ENCODE measurements at places on chromosomes 2 and 18.
A peak's percentile ranks its signal among the peaks of the same experiment; 100 is the strongest.

- no peak for DNase-seq
These were observed 16.9 kb downstream of the KLHL41 start for GRCh38 chr2:169526451-169526850.

- DNase-seq = no peak
These were observed 165.0 kb downstream of the DIS3L2 start for GRCh38 chr2:232126301-232127099.

GRCh38 chr2:12441750-12442475 is 274.8 kb upstream of the TRIB2 start:
- DNase-seq = no peak

DNA sequence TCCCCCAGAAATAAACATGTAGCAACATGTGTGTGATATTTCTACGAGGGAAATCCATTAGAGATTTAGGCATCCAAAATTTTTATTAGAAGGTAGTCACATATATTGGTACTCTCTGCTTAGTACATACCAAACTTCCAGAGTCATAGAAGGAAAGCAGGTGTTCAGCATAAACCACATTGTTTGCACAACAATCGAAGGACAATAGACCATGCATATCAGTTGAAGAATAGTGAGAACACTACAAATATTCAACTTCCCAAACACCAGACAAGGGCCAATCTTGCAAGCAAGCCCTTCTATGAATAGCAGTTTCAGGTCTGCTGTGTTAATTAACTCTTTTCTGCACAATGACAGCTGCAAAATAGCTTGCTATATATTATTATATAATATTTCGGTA is 702.2 kb downstream of the ERBB4 start:
- no peak for DNase-seq

- no peak for DNase-seq
These were observed 46.9 kb downstream of the CCBE1 start for GRCh38 chr18:59650266-59650820.

- DNase-seq = no peak
These were observed 37.3 kb upstream of the TANK start for GRCh38 chr2:161122772-161123530.

- no peak for DNase-seq
These were observed 5.8 kb downstream of the MAPRE3 start for GRCh38 chr2:26976237-26976636.

DNA sequence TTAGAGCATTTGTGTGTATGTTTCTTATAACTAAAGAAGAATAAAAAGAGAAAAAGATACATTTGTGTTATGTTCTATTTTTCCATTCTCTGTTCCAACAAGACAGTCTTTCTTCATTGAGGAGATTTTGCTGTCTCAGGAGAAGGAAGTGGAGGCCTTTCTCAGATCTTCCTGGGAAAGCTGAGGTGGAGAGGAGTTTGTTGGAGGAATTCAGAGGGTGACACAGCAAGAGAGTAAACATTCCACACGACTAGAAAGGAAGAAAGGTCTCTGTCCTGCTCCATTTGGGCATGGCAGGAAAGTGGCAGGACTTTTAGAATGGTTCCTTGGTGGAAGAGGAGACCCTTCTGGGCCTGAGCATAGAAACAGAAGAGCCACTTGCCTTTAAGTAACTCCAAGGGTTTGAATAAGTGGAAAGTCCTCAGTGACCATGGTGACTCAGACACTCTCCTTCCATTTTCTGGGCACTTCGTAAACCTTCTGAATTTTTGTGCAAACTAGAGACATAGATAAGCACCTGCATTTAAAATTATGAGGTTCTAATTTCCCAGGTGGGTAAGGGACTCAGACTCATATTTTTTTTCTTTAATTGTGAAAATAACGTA is 52.3 kb upstream of the COL5A2 start:
- DNase-seq = no peak

GRCh38 chr2:66030553-66030952 is 404.4 kb upstream of the MEIS1 start:
- no peak for DNase-seq

- no peak for DNase-seq
These were observed 103.9 kb upstream of the COL3A1 start for GRCh38 chr2:188870289-188870688.

DNA sequence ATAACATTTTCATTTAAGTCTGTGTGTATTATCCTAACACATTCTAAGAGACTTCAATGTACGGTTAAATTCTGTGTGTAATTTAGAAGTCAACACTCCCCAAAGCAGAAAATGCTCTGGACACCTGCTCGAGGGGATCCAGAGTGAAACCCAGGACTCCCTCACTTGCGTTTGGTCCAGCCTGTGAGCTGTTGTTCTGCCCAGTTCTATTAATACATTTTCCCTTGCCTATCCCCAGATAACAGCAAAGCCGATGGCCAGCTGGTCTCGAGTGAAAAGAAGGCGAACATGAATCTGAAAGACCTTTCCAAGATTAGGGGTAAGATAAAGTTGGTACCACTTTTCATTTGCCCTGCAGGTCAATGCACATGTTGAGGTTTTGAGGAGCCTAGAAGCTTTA is 31.0 kb upstream of the SP100 start:
- no peak for DNase-seq

GRCh38 chr2:140585016-140585415 is 1545.8 kb downstream of the LRP1B start:
- no peak for DNase-seq

GRCh38 chr2:237291138-237291792 is 122.7 kb downstream of the COL6A3 start:
- peak; percentile 20 for DNase-seq

DNA sequence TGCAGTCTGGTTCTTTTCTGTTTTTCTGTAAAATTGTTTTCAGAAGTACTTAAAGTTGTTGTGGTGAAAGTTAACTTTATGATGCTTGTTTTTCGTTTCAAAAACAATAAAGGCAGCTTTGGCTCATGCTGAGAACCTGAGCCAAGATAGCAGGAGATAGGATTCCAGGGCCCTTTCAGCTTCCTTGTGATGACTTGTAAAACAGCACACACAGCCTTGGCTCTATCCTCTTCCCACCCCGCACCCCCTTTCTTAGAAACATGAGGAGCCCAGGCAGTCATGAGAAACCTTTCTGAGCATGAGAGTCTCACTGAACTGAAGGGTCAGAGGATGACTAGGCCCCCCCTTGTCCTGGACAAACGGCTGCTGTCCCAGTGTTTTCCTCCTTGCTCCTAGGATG is 12.4 kb upstream of the CHRNA1 start:
- no peak for DNase-seq

- DNase-seq = no peak
These were observed 37.9 kb downstream of the SLC38A11 start for GRCh38 chr2:164917296-164917903.

- no peak for DNase-seq
These were observed 885.2 kb downstream of the DCDC2C start for GRCh38 chr2:4588606-4589005.

All from activated naive CD8-positive, alpha-beta T cell treated with anti-CD3 and anti-CD28 coated beads for 36 hours (primary cell).